ENCODE measurements at places on chromosomes 3 and 15.

GRCh38 chr3:196180346-196180745 is 30.9 kb downstream of the ZDHHC19 start:
- no peak for DNase-seq

- no peak for DNase-seq
Measured at GRCh38 chr3:171365489-171365888, 94.7 kb downstream of the TNIK start.

DNA sequence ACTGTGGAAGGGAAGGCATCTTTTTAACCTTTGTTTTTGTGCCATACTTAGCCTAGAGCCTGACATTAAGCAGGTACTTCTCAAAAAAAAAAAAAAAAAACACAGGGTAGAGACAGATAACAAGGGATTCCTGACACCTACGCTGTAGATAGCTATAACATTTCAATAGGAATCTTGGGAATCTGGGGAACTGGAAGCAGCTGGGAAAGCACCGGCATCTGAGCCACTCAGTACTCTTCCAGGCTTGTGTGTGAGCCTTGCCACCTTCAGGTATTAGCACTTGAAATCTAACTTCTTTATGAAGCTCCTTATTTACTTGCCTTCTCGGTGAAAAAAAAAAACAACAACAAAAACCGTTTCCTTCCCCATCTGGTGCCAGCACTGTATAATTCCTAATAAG is 46.8 kb downstream of the PIK3CA start:
- DNase-seq, result no peak

DNA sequence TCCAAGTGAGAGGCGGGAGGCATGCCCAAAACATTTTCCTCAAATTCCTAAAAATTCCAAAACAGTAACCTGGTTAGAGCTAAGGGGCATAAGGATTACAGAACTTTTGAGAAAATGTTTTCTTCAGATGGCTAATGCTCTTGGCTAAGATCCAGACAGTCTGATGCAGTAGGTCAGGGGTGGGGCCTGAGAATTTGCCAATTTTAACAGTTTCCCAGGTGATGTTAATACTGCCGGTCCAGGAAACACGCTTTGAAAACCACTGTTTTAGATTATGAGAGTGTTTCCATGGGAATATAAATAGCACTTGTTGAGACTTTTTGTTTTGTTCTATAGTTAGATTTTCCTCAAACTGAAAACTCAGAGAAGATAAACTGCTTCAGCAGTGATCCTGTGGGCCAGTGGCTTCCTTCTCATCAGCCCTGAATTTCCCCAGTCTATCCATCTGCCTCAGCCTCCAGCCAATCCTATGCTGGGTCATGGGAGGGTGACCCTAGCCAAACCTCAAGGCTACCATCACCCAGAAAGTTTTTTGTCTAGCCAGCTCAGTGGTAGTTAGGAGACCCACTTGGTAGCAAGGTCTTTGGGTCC is 71.6 kb upstream of the ACP3 start:
- DNase-seq, result no peak

DNA sequence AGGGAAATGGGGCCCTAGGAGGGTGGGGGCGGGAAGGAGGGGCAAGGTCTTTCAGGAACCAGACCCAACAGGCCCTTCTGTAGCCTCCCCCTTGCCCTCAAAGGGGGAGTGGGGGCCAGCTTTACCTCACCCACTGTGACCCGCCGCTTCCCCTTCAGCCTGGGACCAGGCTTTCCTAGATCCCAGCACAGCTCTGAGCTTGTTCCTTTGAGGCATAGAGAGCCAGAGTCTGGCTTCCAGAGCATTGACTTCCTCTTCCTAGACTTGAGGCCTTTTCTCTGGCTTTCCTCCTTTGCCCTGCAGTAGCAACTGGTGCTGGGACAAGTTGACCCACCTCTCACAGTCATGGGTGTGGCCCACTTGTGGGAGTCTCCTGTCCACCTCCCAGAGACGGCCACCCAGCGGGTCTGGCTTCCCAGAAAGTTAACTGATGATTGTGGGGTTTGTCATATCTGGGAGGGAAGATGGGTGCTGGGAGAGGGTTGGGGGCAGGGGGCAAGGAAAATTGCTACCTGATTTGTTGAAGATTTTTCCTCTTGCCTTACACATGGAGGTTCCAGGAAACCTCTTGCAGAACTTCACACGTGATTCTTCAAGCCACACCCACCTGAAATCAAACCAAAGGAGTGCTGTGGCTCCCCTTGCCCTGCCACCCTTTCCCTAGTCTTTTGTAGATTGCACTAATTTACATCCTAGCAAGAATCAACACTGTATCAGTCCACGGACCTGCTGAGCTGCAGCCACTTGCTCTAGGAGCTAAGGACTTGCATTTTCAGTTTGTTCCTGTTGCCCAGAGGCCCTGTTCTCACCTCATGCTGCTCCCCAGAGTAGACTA is 4.1 kb upstream of the CHST14 start:
- no peak for DNase-seq

All from anterior cingulate cortex (tissue), 58 donors.